Mammary epithelial cell (primary cell): ENCODE measurements at places on chromosomes 3 and 15. TPM values are rescaled to one million over a fixed set of nuclear protein-coding genes. Genes with fewer than 3 reads are reported as not detected.

Gene POC1A
- 22.2 TPM for polyA plus RNA-seq

Gene FOXB1
- polyA plus RNA-seq, result not detected

Gene ACKR4
- 0.02 TPM for polyA plus RNA-seq

Gene SEMA6D
- polyA plus RNA-seq, result 0.17 TPM

Gene ADAMTSL3
- 0.02 TPM for polyA plus RNA-seq

Gene VEPH1
- 0.39 TPM for polyA plus RNA-seq

Gene TFRC
- 115 TPM for polyA plus RNA-seq

Gene HHATL
- not detected for polyA plus RNA-seq

Gene C15orf62
- polyA plus RNA-seq, result 0.05 TPM

Gene SCAANT1
- polyA plus RNA-seq, result not detected

Gene KCNH8
- 0.01 TPM for polyA plus RNA-seq

DNA sequence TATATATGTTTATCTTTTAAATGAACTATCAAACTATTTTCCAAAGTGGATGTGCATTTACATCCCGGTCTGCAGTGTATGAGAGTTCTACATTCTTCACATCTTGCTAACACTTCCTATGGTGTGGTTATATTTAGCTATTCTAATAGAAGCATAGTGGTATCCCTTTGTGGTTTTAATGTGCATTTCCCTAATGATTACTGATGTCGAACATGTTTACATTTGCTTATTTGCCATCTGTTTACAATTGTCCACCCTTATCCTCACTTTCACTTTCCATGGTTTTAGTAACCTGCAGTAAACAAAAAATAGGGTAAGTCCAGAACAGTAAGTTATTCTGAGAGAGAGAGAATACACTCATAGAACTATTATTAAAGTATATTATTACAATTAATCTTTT, 360.5 kb upstream of the NAALADL2 start:
- no peak for DNase-seq

GRCh38 chr15:40008061-40008765, 30.8 kb downstream of the SRP14 start:
- no peak for DNase-seq

DNA sequence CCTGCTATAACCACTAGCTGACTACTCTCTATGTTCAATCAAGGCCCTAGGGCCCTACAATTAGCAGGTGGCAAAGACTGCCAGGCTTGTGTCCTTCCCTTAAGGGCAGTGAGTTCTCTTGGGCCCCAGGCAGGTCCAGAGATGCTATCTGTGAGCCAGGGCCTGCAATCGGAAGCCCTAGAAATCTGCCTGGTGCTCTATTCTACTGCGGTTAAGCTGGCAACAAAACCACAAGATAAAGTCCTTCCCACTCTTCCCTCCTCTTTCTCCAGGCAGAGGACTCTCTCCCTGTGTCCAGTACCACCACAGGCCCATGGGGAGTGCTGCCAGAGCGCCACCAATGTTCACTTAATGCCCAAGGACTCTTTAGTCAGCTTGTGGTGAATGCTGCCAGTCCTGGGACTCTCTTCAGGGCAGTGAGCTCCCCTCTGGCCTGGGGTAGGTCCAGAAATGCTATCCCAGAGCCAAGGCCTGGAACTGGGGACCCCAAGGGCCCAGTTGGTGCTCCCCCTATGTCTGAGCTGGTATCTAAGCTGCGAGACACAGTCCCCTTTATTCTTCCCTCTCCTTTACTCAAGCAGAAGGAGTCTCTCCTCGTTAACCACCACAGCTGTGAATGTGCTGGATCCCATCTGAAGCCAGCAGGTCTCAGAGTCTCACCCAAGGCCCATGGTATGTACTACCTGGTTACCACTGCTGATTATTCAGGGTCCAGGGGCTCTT, 34.7 kb downstream of the XXYLT1 start:
- DNase-seq, result no peak

GRCh38 chr3:17775073-17775472, 32.6 kb upstream of the TBC1D5 start:
- no peak for DNase-seq

- peak; percentile 43 for DNase-seq
Observed at GRCh38 chr3:49387721-49388120, 24.1 kb downstream of the RHOA start.

- DNase-seq, result no peak
Observed at GRCh38 chr15:67828969-67829646, 3.8 kb downstream of the SKOR1 start.

GRCh38 chr3:45657853-45658252, 31.3 kb upstream of the SACM1L start:
- DNase-seq, result no peak

DNA sequence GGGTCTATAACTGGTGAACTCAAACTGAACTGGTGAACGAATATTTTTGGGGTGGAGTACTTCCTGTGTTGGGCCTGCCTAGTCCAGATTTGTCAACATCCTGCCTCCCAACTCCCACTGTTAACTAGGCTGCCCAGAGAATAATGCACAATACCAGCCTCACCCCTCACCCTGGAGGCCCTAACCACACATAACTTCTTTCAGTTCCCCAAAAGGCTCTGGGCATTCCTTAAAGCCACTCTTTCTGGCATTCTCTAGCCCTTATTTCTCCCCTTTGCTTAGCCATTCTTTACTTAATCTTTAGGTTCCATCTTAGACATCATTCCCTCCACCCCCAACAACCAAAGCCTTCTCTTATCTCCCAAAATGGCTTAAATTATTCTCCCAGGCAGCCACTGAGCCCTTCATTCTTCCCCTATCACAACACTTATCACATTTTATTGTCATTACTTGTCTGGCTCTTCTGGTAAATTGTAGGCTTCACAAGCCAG, 9.1 kb upstream of the SEC11A start:
- DNase-seq, result peak; percentile 41

GRCh38 chr15:48112242-48112641, 8.5 kb upstream of the SLC24A5 start:
- peak; percentile 12 for DNase-seq

DNA sequence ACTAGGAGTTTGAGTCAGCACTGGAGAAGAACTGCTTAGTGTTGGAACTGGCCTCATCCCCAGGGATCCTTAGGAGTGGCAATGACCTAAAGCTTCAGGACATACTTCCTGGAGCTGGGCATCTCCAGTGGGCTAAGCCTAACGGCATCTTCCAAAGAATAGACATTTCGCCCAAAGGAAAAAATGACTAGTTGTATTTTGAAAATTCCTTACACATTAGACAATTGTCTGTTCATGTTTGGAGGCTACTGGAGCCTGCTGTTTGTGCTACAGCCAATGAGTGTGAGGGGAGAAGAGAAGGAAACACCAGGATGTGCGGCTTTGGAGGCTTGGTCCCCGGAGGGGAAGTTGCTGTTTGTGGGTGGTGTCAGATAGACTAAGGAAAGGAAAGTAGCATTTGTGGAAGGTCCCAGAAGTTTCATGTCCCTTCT, 77.6 kb downstream of the POLR2M start:
- peak; percentile 83 for DNase-seq

DNA sequence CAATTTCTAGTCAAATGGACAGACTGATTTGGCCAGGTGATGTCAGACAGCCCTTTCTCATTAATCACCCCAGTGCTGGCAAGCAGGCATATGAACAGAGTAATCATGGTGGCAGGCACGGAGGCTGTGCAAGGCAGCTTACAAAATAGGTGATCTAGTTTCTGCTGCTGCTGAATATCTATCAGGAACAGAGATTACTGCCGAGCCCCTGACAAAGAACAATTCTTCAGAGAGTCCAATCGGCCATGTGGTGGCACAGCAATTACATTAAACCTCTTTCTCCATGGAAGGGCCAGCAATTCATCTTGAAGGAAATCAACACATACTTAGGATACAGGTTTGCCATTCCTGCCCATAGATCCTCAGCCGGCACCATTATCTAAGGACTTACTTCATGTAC, 32.3 kb upstream of the THBS1 start:
- DNase-seq, result no peak

- DNase-seq, result peak; percentile 39
Observed at GRCh38 chr15:72319360-72319984, 485 bp downstream of the CELF6 start.

GRCh38 chr15:87326269-87326668, 930.3 kb downstream of the NTRK3 start:
- DNase-seq, result peak; percentile 4
